Iris pigment epithelial cell (primary cell): ENCODE measurements at places on chromosomes 12 and 14.

GRCh38 chr14:81533212-81533535 is 479 bp downstream of the SEL1L start:
- no peak for DNase-seq

DNA sequence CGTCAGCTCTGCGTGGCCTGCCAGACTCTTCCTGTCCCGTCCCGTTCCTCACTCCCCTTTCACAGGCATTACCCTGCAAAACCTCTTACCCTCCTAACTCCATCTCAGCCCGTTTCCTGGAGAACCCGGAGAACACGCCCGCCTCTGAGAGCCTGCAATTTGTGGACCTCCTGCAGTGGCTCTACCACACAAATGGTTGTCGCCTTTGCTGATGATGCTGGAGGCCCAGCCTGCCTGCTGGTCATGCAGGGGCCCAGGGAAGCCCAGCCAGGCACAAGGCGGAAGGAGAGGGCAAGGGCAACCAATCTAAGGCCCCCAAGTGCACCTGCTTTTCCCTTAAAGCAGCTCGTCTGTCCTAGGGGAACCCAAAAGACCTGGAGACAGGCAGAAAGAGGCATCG is 22.5 kb downstream of the RFLNA start:
- no peak for DNase-seq

DNA sequence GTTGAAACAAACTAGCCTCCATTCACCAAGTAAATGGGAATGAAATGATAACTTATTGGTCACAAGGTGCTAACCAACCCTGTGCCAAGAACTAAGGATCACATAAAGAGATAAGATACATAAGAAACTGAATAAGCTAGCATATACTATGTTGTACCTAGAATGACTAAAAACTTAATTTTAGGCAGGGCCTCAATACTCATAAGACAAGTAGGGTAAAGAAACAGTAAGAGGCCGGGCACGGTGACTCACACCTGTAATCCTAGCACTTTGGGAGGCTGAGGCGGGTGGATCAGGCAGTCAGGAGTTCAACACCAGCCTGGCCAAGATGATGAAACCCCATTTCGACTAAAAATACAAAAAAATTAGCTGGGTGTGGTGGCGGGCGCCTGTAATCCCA is 17.7 kb downstream of the GDF11 start:
- DNase-seq, result peak; percentile 38

DNA sequence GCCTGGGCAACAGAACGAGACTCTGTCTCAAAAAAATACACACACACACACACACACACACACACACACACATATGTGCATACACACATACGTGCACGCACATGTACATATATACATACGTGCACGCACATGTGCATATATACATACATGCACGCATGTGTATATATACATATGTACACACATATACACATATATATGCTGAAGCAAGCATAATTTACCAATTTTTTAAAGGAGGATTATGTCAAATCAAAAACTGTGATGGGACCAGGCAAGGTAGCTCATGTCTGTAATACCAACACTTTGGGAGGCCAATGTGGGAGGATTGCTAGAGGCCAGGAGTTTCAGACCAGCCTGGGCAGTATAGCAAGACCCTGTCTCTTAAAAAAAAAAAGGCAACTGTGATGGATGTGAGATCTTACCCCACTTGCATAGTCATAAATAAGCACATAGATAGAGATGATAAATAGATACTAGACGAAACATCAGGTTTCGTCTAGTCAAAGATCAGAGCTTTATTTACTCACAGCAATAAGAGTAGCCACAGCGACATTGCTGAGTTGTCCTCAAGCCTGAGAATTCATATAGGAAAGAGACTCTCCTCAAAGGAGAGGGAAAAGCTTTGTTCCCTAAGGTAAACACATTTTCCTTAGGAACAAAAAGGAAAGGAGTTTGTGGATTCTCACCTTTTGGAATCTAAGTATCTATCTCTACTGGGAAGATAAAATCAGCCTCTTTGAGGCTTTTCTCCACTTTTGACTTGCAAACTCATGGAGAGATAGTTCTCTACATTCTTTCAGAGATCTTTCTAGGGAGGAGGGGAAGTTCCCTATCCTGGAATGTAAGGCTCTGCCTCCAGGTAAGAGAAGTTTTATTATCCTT is 74.7 kb upstream of the AMN1 start:
- no peak for DNase-seq

DNA sequence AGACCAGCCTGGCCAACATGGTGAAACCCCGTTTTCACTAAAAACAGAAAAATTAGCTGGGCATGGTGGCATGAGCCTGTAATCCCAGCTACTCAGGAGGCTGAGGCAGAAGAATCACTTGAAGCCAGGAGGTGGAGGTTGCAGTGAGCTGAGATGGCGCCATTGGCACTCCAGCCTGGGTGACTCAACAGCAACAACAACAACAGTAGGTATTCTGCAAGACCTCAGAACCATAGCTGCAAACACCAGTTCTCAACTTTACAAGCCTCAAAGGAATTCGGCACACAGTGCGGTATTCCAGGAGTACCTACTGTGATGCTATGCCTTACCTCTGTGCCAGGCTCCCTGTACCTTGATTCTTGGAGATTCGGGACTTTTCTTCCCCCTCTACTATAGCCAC is 15.8 kb downstream of the FOXN3 start:
- peak; percentile 26 for DNase-seq

GRCh38 chr12:42015051-42015461 is 129.6 kb downstream of the GXYLT1 start:
- no peak for DNase-seq

- no peak for DNase-seq
These were observed 127.4 kb downstream of the HMGA2 start for GRCh38 chr12:65951697-65952096.

DNA sequence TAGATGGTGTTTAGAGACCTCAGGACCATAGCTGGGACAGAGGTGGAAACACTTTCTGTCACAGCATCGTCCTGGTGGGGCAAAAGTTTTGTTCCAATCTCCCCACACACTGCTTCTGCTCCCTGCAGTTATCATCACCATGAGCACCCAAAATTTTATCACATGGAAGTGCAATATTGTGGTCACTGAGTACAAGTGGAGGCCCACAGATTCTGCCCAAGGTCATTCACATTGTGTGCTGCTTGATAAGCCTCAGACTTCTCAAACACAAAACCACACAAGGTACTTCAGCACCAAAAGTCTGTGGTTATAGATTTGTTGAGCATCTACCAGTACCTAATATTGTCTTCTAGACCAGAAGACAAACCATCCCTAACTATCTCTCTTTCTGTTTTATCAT is 554 bp upstream of the KRT77 start:
- no peak for DNase-seq

DNA sequence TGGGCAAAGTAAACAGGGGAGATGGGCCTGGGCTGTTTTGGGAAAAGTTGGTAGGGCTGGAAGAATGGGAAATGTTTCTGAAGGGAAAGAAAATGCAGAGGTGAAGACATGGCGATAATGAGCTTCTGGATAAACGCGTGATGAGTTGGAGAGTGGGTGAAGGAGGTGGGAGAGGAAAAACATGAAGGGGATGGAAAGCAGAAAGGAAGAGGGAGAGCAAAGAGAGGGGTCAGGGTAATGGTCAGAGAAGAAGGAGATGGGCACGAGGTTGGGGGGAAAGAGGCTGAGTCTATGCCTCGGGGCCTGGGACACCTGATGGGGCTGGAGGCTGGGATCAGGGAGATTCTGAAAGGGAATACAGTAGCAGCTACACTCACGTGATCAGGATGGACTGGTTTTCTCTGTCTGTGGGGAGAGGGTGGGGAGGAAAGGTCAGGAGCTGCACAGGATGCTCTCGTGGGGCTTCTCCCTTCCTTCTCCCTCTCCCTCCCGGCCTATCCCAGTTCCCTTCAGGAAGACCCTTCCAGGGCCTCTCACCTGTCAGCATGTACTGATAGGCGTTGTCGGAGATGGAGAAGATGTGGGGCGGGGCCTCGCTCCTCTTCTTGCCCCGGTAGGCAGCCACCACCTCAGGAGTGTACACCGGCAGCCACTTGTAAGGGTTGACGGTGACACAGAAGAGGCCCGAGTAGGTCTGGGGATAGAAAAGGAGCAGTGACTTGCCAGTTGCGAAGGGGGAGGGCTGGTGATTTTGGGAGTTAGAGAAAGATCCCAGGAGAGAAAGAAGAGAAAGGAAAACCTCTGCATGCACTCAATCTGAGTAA is 3.1 kb downstream of the MYH7 start:
- no peak for DNase-seq

DNA sequence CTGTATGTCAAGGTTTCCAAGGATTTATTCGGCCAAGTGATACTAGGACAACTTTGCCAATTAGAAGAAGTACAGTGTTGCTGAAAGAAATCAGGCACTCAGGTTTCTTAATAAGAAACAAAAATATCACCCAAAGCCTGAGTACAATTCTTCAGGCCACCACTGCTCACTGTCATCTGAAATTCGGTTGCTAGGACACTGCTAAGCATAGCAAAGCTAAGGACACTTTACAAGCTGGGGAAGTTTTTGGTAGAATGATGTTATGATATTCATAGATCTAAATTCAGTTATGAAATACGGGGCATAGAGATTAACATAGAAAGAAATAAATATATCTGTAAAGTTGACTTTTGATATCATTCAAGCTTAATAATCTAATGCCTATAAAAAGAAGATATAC is 505.1 kb downstream of the NELL2 start:
- DNase-seq, result no peak

- DNase-seq, result no peak
These were observed 4.9 kb downstream of the SH2B3 start for GRCh38 chr12:111410431-111411184.

DNA sequence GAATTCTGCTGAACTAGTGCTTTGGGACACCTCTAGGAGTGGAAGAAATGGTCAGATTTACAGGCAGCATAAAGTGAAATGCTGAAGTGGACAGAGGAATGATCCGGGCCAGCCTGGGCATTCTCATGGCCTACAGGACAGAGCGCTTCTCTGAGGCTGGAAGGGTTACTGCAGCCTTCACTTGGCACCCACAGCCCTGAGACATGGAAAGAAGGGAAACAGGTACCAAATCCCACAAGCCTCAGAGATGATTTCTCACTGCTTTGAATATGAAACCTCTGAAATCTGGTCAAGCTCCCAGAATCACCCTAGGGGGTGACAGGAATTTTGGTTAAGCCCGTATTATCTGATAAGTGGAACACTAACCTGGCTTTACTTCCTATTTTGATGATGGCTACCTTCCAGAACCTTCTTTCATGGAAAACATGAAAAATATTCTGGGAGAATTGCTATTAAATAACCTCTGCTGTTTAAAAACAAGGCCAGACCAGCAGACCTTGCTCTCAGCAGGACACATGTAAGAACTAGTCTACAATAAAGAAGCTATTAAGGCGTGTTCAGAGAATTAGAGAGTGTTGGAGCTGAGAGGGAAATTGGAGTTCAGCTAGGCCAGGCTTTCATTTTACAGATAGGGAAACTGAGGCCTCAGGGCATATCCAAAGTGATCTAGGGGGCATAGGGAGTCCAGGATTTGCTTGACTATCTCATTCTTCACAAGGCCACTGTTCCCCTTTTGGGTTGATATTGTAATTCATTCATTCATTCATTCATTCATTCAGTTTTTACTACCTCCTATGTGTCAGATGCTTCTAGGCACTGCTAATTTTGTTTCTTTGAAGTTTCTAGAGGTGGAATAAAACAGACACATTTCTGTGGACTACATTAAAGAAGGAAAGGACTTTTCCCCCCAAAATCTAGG is 281.5 kb downstream of the ZFP36L1 start:
- no peak for DNase-seq

DNA sequence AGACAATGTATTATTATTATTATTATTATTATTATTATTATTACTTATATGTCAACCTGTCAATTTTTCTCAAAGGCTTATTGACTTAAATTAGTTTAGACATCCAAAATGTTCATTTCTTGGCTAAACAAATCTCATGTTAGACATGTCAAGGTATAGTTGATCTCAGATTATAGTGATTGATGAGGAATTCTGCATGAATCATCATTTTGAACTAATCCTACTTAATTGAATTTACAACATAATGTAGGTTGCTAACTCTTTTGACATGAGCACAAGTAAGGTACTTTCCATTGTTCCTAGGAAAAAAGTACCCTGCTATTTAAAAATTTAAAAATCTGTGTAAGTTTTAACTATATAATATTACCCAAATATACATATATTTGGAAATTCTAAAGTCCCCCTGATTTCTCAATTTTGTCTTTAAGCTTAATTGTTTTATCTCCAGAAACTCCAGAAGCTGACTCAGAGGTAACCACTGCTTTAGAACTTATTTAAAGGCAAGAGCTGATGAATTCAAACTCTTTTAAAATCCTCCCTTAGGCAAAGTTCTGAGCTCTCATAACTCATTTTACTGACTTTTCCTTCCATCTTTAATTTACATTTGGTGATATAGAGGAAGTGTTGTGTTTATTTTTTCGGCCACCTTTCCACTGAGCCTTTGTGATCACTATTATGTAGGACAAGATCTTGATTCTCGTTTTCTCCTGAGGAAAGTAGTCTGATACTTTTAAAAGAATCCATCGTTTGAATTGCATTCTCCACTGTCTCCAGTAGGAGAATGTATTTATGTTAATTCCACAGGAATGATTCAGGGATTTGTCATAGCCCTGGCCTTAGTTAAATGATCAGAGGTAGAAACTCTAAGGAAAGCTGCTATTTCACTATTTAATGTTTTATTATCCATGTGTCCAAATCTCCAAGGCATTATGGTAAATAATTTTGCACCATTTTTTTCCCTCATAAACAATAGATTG is 1304.5 kb downstream of the AACS start:
- DNase-seq, result peak; percentile 24

- no peak for DNase-seq
These were observed 15.1 kb upstream of the LRP10 start for GRCh38 chr14:22856428-22856827.

GRCh38 chr14:39005044-39005880 is 97.8 kb downstream of the SEC23A start:
- peak; percentile 22 for DNase-seq

- DNase-seq, result no peak
These were observed 123.7 kb downstream of the PCNX1 start for GRCh38 chr14:71031000-71031399.

GRCh38 chr12:93191956-93192355 is 185.8 kb upstream of the NUDT4 start:
- DNase-seq, result peak; percentile 66
